ENCODE measurements at places on chromosomes 6 and 20.

- no peak for DNase-seq
Measured at GRCh38 chr6:5937936-5938706, 68.6 kb downstream of the NRN1 start.

- no peak for DNase-seq
Measured at GRCh38 chr6:167807756-167808155, 19.0 kb upstream of the AFDN start.

DNA sequence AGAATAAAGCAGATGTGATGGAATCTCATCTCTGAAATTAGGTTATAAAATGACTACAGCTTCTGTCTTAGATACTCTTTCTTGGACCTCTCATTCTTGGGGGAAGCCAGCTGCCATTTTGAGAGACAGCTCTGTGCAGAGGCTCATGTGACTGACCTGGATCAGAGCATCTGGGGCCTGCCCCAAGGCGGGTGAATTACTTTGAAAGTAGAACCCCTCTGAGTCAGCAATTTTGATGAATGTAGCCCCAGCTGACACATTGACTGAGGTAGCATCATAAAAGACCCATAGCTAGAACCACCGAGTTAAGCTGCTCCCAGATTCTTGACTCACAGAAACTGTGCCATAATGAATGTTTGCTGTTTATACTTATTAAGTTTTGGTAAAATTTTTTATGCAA is 124.5 kb downstream of the THEMIS start:
- no peak for DNase-seq

- DNase-seq, result no peak
Measured at GRCh38 chr20:31476643-31477215, 1.6 kb downstream of the REM1 start.

GRCh38 chr20:55515832-55516231 is 489.5 kb downstream of the CBLN4 start:
- no peak for DNase-seq

DNA sequence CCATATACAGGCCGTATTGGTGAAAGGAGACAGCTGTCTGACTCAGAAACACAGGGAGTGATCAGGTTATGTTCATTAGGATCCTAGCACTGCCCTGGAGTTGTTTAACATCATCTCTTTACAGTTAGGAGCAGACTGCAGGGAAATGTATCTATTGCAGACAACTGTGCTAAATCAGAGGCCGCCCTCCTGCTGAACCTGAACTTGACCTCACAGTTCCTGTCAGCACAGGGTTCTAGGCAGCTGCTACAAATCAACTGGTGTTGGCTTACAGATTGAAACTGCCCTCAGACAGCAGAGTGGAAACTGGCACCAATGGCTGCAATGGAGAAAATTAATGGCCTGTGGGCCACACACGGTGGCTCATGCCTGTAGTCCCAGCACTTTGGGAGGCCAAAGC is 3.7 kb upstream of the RPP40 start:
- DNase-seq, result no peak
